Psoas muscle (tissue), 8 donors: ENCODE measurements at places on chromosomes 6 and 20. TPM values are rescaled to one million over a fixed set of nuclear protein-coding genes. Genes with fewer than 3 reads are reported as not detected.

Gene CAGE1
- not detected for polyA plus RNA-seq

Gene ENPP4
- polyA plus RNA-seq = 28.5 TPM

Gene KCNQ2
- 0.01 TPM for polyA plus RNA-seq

Gene SLC4A11
- polyA plus RNA-seq = 0.39 TPM

Gene RAD21L1
- polyA plus RNA-seq = not detected

Gene AVP
- polyA plus RNA-seq = not detected

Gene ARMC2
- 1.4 TPM for polyA plus RNA-seq

Gene CST5
- polyA plus RNA-seq = not detected

Gene SPATS1
- polyA plus RNA-seq = not detected

Gene TRIM10
- polyA plus RNA-seq = not detected

Gene PNPLA1
- not detected for polyA plus RNA-seq

Gene SLX4IP
- polyA plus RNA-seq = 1.2 TPM

Gene AFG1L
- polyA plus RNA-seq = 2.5 TPM

Gene FYN
- polyA plus RNA-seq = 8.9 TPM

Gene C20orf96
- polyA plus RNA-seq = 1.9 TPM

Gene PSORS1C1
- polyA plus RNA-seq = 0.17 TPM

Gene C6orf52
- 0.33 TPM for polyA plus RNA-seq

Gene RAET1G
- 0.04 TPM for polyA plus RNA-seq

Gene FAM217A
- not detected for polyA plus RNA-seq

Gene CFAP206
- polyA plus RNA-seq = 0.10 TPM
